ENCODE measurements at places on chromosomes 6 and 20.

- no peak for DNase-seq
These were observed 47.5 kb downstream of the TRAM2 start for GRCh38 chr6:52529311-52529710.

- DNase-seq = no peak
These were observed 21.1 kb upstream of the TAF8 start for GRCh38 chr6:42029062-42029685.

GRCh38 chr20:54041336-54041735 lies 29.1 kb downstream of the BCAS1 start:
- DNase-seq = no peak

DNA sequence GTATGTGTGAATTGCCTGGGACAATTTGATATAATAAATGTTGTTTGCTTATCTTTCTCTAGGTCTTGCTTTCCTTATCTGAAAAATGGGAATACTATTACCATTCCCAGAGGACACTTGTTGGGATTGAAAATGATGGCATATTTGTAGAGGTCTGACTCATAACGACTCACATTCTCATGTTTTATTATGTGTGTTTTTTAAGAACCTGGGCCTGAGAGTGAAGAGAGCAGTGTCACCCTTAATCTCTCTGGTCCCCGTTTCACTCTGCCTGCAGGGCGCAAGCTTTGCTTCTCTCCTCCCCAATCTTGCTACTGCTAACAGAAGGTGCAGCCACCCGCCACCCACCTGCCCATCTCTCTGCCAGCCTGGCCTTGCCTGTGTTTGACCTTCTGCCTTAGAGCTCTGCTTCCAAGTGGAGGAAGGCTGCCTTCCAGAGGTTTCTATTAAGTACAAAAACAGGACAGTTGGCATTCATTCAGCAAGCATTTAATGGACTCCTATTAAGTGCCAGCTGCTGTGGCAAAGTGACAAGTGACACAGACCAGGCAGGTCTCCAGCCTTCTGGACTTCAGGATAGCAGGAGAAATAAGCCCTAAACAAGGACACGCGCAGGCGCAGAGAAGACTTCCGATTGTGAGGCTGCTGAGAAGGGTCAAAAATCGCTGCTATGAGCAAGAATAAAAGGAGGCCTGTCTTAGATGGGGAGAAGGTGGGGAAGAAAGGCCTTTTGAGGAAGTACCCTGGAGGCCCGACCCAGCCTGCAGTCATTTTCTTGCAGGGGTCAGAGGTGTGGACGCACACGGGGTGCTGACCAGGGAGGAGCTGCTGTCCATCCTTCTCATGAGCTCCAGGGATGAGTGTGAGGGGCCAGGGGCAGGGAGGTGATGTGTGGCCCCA lies 112.5 kb downstream of the JPH2 start:
- no peak for DNase-seq

- DNase-seq = no peak
These were observed 32.8 kb upstream of the ZNF133 start for GRCh38 chr20:18255526-18255925.

DNA sequence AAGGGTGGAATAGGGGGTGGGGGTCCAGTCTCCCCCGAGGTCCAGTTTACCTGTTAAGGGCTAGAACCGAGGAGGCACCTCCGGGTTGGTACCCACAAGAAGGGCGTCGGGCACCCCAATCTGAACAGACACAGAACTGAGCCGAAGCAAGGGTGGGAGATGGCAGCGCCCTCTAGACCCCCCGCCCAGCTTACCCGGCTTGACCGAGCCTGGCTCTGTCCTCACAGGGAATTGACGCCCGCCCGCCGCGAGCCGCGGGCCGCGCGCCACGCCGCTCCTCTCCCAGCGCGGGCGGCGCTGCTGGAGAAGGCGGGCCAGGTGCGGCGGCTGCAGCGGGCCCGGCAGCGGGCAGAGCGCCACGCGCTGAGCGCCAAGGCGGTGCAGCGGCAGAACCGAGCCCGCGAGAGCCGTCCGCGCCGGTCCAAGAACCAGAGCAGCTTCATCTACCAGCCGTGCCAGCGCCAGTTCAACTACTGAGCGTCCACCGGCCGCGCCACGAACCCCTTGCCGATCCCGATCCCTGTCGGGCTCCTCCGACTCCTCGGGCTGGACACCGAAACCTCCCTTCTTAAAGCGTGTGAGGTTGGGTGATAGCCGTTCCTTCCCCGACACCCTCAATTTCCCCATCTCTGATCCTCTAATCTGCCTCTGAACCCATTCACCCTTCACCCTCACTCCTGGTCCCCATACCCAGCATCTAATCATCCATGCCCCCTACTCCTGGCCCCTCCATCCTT lies 5.9 kb downstream of the TP53INP2 start:
- no peak for DNase-seq

DNA sequence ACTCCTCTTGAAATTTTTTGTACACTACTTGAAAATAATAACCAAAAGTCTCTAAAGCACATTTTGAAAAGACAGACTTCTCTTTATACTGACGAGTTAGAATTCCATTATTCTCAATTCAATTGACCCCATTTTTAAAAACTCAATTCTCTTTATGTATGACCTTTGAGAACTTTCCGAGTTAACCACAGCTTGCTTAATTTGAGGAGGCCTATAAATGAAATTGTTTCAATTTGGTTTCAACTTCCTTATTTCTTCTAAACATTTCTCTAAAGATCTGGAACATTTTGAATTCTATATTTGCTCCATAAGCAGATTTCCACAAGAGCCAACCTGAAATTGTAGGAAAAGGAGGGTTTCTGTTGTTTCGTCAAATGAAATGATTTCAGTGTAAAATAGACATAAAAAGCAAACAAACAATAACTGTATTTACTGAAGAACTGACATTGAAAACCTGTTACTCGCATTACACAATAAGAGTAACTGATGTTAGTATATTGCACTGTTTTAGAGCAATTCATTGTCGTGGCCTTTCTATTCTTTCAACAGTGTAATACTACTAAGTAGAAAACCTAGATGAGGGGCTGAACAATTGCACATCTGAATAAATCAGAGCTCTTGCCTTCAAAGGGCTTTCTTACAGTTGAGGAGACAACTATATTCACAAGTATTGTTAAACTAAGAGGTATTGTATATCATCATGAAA lies 223.6 kb downstream of the HIVEP2 start:
- DNase-seq = no peak

- no peak for DNase-seq
These were observed 21.8 kb downstream of the OSTM1 start for GRCh38 chr6:108052706-108053105.

GRCh38 chr6:51396583-51396982 lies 577.9 kb downstream of the TFAP2B start:
- DNase-seq = no peak

DNA sequence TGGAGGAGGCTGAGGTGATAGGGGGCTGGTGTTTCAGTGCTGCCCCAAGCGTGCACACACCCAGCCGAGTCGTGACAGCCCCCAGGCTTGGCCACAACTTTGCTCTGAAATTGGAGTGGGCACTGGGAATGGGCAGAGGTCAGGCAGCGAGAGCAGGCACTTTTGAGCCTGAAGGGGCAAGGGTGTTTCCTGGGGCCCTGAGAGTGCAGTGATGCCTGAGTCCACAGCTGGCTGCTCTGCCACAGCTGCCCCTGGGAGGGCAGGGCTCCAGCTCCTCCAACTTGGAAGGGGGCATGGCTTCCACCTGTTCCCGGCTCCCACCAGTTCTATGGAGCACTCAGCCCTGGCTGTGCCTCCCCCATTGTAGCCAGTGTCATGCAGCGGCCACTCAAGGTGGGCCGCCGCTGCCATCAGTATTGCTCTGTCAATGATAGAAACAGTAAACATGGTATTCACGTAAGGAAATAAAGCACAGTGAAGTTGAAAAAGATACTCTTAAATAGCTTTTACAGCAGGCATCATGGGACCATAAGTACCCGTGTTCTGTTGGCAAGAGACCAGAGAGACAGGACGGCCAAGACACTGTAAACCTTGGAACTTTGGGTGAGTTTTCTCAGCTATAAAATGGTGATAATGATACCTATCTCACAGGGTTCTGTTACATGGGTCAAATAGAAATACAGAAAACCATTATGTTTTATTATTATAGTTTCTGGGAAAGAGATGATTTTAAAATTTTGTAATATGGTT lies 108.9 kb downstream of the THEMIS start:
- DNase-seq = no peak

- DNase-seq = peak; percentile 73
These were observed 44.7 kb upstream of the FOXQ1 start for GRCh38 chr6:1267057-1267732.

GRCh38 chr6:120557554-120557953 lies 776.7 kb downstream of the TBC1D32 start:
- DNase-seq = no peak

- no peak for DNase-seq
These were observed 48.0 kb upstream of the NOP56 start for GRCh38 chr20:2604506-2604835.

- peak; percentile 25 for DNase-seq
These were observed 495.2 kb downstream of the PREX1 start for GRCh38 chr20:48332555-48332954.

DNA sequence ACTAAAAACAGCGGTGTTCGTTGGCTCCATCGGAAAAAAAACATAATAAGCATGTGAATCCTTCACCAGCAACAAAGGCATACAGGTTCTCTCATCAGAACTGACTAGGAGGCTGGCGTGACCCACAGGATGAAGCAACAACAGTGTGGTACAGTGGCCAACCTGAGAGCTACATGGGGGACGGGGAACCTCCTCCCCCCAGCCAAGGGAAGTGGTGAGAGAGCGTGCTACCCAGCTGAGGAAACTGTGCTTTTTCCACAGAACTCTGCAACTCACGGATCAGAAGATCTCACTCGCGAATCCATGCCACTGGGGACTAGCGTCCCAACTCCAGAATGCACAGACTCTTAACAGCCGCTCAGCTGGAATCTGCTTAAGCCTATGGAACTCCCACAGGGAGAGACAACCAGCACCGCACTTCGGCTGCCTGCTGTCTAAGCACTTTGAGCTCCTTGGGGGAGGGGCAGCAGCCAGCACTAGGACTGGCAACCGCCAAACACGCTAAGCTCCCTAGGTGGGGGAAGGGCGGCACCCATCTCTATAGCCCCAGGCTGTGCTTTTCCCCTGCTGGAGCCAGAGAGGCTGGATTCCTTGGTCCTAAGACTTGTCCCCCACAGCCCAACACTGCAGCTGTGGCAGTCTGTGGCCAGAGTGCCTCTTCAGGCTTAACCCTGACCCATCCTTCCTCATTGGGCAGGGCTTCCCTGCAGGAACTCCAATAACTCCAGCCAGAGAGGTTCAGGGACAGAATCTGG lies 538.3 kb upstream of the BTBD3 start:
- peak; percentile 71 for DNase-seq

- no peak for DNase-seq
These were observed 72.6 kb upstream of the RNF24 start for GRCh38 chr20:4087923-4088322.

DNA sequence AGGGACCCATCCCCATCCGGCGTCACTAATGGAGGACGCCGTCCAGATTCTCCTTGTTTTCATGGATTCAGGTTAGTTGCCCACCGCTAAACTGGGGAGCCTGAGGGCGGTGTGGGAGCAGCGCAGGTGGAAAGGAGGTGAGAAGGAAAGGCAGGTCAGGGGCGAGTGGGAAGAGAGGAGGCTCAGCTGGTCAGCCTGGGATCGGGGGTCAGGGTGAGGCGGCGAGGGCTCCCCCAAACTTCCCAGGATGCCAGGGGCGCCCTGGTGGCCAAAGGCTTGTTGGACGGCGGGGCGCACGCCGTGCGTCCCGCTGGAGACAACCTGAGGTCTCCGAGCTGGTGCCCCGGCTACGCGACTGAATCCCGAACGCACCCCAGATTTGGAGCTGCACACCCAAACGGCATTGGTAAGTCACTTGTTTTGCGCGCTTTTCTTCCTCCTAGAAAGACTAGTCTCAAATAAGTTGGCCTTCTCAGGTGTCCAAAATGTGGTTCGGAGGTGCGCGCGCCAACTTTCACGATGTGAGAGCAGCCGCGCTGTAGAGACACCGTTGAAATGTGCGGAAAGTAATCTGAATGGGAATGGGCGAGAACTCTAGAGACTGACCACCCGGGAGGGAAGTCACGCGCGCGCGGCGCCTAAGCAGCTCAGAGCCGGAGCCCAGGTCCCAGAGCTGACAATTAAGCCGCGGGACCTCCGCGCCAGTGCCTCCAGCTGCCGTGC lies 9.7 kb downstream of the GNAS-AS1 start:
- no peak for DNase-seq

- DNase-seq = no peak
These were observed 122.8 kb upstream of the BEND3 start for GRCh38 chr6:107237992-107238660.

DNA sequence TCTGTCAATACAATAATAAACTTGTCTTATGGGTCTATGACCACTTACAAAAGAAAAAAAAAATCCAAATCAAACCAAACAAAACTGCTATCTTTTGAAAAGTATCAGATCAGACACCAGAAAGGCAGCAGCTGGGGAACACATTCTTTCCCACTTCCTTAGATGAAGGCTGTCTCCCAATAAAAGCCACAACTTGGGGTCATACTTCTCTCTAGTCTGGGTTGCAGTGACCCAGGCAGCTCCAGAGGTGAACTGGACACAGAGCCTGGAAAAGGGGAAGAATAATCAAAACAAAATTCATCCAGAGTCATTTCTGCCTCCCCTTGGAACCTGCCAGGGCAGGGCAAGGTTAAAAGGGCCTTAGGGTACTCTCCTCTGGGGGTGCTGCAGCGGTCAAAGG lies 19.1 kb downstream of the ATXN1 start:
- no peak for DNase-seq

DNA sequence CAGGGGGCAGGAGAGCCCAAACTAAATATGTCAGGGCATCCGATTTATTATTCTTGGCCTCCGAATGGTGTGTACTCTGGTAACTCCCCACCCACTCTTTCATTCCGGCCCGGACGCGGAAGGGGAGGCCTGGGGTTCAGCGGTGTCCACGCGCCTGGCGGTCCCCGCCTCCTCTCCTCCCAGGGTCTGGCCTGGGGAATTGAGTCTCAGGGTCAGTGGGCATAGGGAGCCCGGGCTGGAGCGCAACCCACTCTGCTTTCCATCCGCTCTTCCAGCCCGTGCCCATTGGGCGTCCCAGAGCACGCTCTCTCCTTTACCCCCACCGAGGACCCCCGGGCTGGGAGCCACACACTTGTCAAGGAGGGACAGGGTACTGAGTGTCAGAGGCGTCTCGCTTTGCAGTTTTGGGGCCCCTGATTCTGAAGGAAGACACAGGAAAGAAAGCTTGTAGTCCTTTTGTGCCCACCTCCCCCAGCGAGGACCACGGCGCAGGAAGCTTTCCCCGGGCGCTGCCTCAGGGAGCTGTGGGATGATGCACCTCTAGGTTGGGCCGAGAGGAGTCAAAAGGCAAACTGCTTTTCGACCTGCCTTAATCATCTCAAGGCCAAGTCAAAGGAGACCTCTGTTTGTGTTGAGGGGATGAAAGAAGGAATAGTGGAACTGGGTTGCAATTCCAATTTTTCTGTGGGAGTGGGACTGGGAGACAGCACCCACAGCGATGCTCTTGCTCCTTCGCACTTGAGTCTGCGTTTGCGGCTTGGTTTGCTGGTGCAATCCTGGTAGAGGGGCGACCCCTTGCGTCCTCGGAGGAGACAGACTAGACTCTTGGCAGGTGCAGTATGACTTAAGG lies 2.5 kb downstream of the RSPO3 start:
- DNase-seq = peak; percentile 43

- DNase-seq = no peak
These were observed 132.4 kb downstream of the BCAS1 start for GRCh38 chr20:53937929-53938367.
